ENCODE measurements at places on chromosomes 5 and 9. TPM values are rescaled to one million over a fixed set of nuclear protein-coding genes. Genes with fewer than 3 reads are reported as not detected.

The PCDHB11 gene
- total RNA-seq = not detected

The CBY3 gene
- total RNA-seq = 0.99 TPM

The HRCT1 gene
- total RNA-seq = not detected

The MEF2C gene
- 8.9 TPM for total RNA-seq

The SPATA31C1 gene
- not detected for total RNA-seq

The SLC25A46 gene
- 43.6 TPM for total RNA-seq

The CARD6 gene
- 1.8 TPM for total RNA-seq

The SHISAL2B gene
- total RNA-seq = not detected

The PRLR gene
- total RNA-seq = not detected
